ENCODE measurements at places on chromosomes 2 and 18. TPM values are rescaled to one million over a fixed set of nuclear protein-coding genes. Genes with fewer than 3 reads are reported as not detected.

Gene LHCGR
- not detected for total RNA-seq

Gene ARHGEF33
- total RNA-seq: not detected

Gene IL36RN
- total RNA-seq: not detected

Gene CAMKMT
- 2.5 TPM for total RNA-seq

Gene CKAP2L
- total RNA-seq: 14.0 TPM

Gene CYP27C1
- 1.2 TPM for total RNA-seq

Gene CACNB4
- 0.11 TPM for total RNA-seq

Gene TCF23
- not detected for total RNA-seq

Gene CNPPD1
- total RNA-seq: 25.0 TPM

Gene NAT8
- total RNA-seq: not detected

Gene NT5C1B
- not detected for total RNA-seq

Gene TOGARAM2
- total RNA-seq: not detected

Gene LIMS4
- total RNA-seq: 0.19 TPM

Gene DOCK10
- total RNA-seq: 6.6 TPM

Gene GRHL1
- 0.30 TPM for total RNA-seq

Gene NT5DC4
- not detected for total RNA-seq

Gene CFAP210
- not detected for total RNA-seq

Gene EHD3
- 22.9 TPM for total RNA-seq

Gene CLEC4F
- not detected for total RNA-seq

Gene NTSR2
- total RNA-seq: not detected

Gene RND3
- 61.4 TPM for total RNA-seq

Gene TRIM54
- not detected for total RNA-seq

Gene PSTPIP2
- not detected for total RNA-seq

Gene HOXD9
- 5.4 TPM for total RNA-seq

Gene MC5R
- 0.32 TPM for total RNA-seq

Gene QPCT
- 5.9 TPM for total RNA-seq

Gene PRSS56
- total RNA-seq: not detected

Gene REG1B
- not detected for total RNA-seq

Gene MYO3B
- total RNA-seq: not detected

Gene FTCDNL1
- 1.8 TPM for total RNA-seq

Gene SCN9A
- total RNA-seq: 1.1 TPM

Gene CYP26B1
- total RNA-seq: 1.6 TPM

Gene SOCS6
- total RNA-seq: 18.4 TPM

Gene ALK
- total RNA-seq: 0.34 TPM

Gene ECEL1
- not detected for total RNA-seq

Gene CIDEA
- not detected for total RNA-seq

Gene SLC4A3
- total RNA-seq: 6.8 TPM

Gene RUFY4
- total RNA-seq: not detected

Gene PROM2
- total RNA-seq: 0.15 TPM

Gene ZNF24
- total RNA-seq: 21.1 TPM

Gene TFCP2L1
- total RNA-seq: 0.04 TPM

Gene LOXHD1
- total RNA-seq: not detected

Gene USP37
- 6.3 TPM for total RNA-seq

Gene ASAP2
- 18.2 TPM for total RNA-seq

Gene POU3F3
- total RNA-seq: not detected

Gene TDRD15
- not detected for total RNA-seq
